ENCODE measurements at places on chromosomes 5 and 9.

- DNase-seq: no peak
These were observed 1.0 kb downstream of the RABL6 start for GRCh38 chr9:136808806-136809158.

DNA sequence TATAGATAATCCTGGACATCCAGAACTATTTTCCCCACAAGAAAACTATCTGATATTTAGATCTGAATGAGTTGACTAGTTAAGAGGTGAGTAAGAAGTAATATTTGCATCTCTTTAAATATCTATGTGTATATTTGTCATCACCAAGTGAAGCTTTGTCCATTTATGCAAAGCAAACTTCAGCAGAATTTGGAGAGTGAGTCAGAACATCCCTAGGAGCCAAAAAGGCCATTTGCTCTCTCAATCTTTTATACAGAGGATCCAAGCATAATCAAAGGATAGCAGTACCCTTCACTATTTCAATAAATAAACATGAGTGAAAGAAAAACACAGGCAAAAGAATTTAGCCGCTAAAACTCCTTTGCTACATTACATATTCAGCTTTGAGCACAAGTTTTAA, 454.4 kb downstream of the NR2F1-AS1 start:
- DNase-seq: no peak

GRCh38 chr9:136935651-136936050, 8.9 kb downstream of the FBXW5 start:
- no peak for DNase-seq

DNA sequence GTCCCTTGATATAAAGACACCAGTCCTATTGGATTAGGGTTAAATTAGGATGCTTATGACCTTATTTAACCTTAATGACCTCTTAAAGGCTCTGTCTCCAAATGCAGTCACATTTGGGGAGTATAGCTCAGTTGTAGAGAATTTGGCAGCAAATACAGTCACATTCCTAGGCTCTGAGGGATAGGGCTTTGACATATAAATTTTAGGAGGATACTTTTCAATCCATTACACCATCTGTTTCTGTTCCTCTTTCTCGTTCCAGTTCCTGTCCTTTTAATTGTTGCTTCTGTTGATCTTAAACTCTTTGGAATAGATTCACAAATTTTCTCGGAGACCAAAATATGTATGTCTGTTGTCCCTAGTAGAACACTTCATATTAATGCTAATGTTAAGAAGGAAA, 390.0 kb upstream of the PCSK5 start:
- DNase-seq: no peak

GRCh38 chr5:473551-474192, 30.7 kb downstream of the EXOC3 start:
- no peak for DNase-seq

GRCh38 chr5:180601591-180602480, 10.5 kb upstream of the SCGB3A1 start:
- DNase-seq: no peak

DNA sequence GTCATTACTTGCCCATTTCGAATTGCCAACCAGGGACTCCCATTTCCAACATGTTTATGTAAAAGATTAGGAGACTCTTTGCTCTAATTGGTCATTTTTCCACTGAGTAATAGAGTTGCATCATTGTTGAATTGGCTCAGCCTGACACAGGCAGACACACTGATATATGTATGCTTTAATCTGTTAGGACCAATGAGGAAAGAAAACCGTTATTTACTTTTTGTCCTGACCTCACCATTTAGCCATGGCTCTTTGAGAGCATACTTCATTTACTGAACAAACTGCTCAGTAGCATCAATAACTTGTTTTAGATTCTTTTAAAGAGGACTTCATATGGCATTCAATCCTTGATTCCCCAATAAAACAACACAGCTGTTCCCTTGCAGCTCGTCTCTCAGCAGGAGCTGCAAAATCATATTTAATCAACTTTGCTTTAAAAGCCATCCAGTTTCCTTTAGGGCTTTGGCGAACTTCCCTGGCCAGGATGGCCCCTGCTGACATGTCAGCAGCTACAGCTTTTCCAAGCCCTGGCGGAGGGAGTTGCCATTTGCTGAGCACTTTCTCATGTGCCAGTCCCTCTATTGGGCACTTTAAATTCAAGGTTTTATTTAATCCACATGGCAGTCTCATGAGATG, 251.5 kb upstream of the TNC start:
- no peak for DNase-seq

GRCh38 chr5:107542428-107542827, 128.3 kb downstream of the EFNA5 start:
- no peak for DNase-seq
